ENCODE measurements at places on chromosomes 6 and 20.

GRCh38 chr6:32220021-32220420 is 3.8 kb downstream of the NOTCH4 start:
- DNase-seq: no peak

GRCh38 chr6:31041372-31041974 is 31.2 kb downstream of the MUC22 start:
- no peak for DNase-seq

DNA sequence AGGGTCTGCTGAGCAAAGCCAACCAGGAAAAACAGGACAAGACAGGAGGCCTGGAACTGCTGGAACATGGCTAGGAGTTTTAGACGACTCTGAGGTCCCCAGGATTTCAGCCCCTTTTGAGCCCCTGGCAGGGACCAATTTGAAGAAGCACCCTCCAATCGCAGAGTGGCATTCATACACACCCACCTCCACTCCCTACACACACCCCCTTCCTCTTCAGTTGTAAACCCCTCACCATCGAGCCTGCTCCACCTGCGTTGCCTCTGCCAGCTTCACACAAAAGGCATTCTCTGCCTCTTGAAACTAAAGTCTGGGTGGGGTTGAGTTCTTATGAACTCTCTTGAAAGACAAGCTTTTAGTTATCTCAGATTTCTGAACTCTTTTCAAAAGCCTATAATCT is at the start of gene GPX6:
Gene GPX6 (minus strand): TSS at position 118 of the 400 bp plus-strand sequence. CDS start 50 bp downstream, at position 68.
- no peak for DNase-seq

DNA sequence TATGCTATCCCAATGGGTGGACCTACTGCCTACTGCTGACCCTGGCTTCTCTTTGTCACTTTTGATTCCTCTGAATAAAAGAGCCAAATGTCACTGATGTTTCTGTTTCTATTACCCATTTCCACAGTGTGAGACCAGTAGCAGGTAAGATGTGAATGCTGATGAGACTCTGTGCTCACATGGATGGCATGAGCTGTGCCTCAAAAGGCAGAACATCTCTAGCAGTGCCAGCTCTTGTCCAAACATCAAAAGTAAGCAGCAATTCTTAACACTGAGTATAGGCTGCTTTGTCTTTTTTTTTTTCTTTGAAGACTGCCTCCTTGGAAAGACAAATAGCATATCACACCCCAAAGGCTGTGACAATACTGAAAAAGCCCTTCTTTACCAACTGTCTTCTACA is 459.2 kb upstream of the RUNX2 start:
- no peak for DNase-seq

DNA sequence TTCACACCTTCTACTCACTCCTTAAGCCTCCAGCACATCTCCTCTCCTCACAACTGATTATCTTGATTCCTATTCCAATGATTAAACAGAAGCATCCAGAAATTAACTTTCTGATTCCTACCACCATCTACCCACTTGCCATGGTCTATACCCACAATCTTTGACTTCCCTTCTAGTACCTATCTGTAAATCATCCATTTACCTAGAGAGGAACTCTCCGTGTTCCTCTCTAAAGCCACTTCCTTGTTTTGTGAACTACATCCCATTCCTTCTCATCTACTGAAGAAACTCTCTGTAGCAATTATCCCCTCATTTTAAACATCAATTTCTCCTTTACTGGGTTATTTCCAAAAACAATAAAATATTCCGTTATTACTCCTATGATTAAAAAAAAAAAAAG is 167.3 kb downstream of the ARHGAP18 start:
- no peak for DNase-seq

- no peak for DNase-seq
Observed at GRCh38 chr6:43922426-43923375, 152.7 kb downstream of the VEGFA start.

- DNase-seq: no peak
Observed at GRCh38 chr6:95279616-95280015, 297.7 kb upstream of the MANEA start.

DNA sequence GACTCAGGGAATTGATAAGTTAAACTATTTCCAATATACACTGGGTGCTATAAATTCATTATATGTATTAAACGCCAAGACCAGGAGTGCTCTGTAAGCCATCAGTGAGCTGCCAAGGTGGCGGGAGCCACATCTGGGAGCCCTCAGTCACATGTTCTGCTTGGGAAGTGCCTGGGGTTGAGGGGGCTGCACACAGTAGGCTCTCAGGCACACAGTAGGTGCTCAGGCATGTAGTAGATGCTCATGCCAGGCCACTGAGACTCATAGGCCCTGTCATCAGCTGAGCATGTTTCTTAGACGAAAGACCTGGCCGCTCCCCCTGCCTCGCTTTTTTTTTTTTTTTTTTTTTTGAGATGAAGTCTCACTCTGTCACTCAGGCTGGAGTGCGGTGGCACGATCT is 83.3 kb upstream of the BHLHE23 start:
- no peak for DNase-seq

GRCh38 chr6:152398993-152399392 is 238.2 kb downstream of the SYNE1 start:
- no peak for DNase-seq

DNA sequence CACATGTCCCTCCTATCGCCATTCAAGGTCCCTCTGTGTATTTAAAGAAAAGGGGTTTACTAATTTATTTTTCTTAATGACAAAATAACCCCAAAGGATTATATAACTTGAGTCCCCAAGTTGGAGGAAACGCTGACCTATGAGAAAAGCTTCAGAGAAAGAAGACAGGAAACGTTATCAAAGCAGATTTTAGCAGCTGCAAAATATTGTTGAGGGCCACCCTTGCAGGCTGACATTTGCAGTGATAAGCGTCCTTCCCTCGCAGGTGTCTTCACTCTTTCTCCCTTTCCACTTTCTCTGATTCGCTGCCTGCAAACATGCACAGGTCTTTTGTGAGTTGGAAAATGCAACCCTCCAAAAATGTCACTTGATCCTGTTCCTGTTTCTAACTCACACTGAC is 103.2 kb upstream of the RIPOR2 start:
- DNase-seq: no peak

GRCh38 chr6:65436281-65436680 is 270.7 kb downstream of the EYS start:
- no peak for DNase-seq

- DNase-seq: no peak
Observed at GRCh38 chr20:24772667-24773066, 176.4 kb upstream of the CST7 start.

DNA sequence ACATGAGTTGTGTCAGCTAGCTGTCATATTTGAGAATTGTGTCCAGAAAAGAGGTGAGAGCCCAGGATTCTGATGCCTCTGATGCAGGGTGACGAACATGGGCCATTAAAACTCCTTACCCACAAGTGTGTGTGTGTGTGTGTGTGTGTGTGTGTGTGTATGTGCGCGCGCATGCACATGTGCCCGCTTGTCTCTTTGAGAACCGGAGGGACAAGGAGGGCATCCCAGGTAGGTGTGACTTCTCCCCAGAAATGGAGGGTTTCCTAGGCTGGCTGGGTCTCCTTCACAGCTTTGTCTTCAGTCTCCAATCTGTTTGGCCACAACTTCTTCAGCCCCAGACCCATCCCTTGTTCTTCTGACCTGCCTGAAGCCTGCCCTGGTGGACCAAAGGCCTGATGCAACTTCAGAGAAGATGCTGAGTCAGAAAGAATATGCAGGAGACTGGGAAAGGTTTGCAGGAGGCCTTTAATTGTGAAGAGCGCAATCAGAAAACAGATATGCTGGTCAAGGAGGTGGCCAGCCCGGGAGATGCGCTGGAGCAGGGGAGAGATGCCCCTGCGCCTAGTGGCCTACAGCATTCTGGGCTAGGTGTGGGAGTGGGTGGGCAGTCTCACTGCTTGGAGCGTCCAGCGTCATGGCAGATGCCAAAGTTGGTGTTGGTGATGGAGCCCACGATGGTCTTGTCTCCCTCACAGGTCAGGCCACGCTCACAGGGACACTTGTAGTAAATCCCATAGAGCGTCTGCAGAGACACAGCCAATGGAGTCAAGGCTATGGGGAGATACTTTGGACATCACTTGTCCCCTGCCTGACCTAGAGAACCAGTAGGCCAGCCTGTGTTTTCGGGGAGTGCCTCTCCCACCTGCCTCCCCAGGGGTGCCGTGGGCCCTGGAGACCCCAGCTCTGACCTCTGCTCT is 2.3 kb downstream of the CLPS start:
- DNase-seq: no peak

DNA sequence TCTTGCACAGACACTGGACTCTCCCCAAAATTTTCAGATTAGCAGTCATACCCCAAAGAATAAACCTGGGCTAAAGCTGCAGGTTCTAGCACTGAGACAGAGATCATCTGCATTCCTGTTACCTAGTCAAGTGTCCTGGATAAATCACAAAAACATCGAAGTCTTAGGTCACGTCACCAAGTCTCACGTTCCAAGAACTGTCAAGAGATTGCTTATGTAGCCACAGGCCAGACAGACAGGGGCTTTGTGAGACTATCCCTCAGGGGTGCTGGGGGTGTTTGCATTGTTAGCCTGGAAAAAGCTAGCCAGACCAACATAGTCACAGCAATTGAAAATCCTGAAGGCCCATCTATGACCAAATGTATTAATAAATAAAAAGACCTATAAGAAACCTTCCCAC is 243.1 kb upstream of the PREP start:
- DNase-seq: no peak

- no peak for DNase-seq
Observed at GRCh38 chr20:53631909-53632662, 38.4 kb upstream of the ZNF217 start.

DNA sequence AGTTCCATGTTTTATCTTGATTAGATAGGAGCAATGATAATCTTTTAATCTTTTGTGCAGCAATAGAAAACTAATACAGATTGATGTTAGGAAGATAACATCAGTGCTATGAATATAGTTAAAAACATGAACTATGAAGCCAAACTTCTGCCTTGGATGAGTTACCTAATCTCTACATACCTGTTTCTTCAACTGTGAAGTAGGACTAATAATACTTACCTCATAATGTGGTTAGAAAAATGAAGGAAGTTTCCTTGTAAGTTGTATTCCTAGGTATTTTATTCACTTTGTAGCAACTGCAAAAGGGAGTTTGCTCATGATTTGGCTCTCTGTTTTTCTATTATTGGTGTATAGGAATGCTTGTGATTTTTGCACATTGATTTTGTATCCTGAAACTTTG is 111.9 kb downstream of the FRK start:
- no peak for DNase-seq

DNA sequence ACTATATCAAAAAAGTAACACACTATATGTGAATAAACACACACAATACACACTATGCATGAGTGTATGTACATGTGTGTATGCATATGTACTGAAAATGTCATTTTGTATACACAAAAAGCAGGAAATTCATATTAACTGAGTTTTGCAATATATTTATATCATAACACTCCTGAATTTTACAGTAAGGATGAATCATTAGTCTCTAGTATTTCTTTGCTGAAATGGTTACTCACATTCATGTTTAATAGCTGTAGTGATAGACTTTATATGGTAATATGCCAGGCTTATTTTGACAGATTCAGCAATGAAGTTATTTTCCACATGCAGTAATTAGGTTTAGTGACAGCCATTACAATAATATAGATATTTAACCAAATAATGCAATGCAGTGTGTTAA is 1216.2 kb upstream of the CITED2 start:
- DNase-seq: no peak

GRCh38 chr20:16069389-16070010 is 503.7 kb downstream of the KIF16B start:
- no peak for DNase-seq

- no peak for DNase-seq
Observed at GRCh38 chr6:119077643-119078375, 655 bp downstream of the FAM184A start.

- DNase-seq: no peak
Observed at GRCh38 chr6:36787210-36787609, 52.0 kb downstream of the CPNE5 start.

DNA sequence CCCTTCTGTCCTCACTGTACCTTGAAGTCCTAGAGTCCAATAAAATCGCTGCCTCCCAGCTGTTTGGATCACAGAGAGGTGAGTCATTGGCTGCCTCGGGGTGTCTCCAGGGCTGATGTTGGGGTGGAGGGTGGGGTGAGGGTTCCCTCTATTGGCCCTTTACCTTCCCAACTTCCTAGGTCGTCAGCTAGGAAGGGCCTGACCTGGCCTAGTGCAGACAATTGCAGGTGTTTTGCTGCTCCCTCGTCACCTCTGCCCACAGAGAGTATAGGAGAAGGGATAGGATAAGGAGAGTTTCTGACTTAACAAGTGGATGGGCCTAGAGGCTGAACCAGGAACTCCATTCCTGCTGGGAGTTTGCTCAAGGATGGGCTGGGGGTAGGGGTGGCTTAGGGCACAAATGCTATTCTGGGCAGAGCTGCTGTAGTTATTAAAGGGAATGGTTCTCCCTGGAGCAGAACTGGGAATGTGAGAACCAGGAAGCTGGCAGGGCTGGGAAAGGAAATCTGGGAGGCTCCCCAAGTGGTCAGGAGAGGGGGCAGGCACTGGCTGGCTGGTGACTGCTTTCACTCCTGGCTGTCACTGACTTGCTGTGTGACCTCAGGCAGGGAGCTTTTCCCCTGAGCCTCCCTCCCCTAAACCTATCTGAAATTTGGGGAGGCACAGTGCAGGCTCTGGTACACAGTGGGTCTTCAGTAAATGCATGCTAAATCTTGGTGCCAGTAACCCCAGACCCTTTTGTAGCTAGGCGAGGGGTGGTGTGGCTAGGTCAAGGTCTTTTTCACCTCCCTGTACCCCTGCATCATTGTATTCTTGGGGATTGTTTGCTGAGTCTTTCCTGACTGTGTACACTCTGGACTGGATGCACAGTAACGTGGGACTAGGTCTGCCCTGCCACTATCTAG is 1.5 kb downstream of the TP53INP2 start:
- DNase-seq: no peak

GRCh38 chr20:62052336-62052841 is 13.3 kb downstream of the TAF4 start:
- DNase-seq: no peak

- no peak for DNase-seq
Observed at GRCh38 chr20:63313349-63314014, 20.5 kb downstream of the COL20A1 start.

- no peak for DNase-seq
Observed at GRCh38 chr20:38671186-38671585, 53.1 kb upstream of the SLC32A1 start.

GRCh38 chr6:167697316-167697715 is 129.4 kb upstream of the AFDN start:
- DNase-seq: no peak

- no peak for DNase-seq
Observed at GRCh38 chr6:158774717-158775449, 44.3 kb downstream of the EZR start.

- no peak for DNase-seq
Observed at GRCh38 chr6:79796197-79796596, 151.2 kb downstream of the ELOVL4 start.

- DNase-seq: no peak
Observed at GRCh38 chr6:13472976-13473767, 14.2 kb downstream of the GFOD1 start.

DNA sequence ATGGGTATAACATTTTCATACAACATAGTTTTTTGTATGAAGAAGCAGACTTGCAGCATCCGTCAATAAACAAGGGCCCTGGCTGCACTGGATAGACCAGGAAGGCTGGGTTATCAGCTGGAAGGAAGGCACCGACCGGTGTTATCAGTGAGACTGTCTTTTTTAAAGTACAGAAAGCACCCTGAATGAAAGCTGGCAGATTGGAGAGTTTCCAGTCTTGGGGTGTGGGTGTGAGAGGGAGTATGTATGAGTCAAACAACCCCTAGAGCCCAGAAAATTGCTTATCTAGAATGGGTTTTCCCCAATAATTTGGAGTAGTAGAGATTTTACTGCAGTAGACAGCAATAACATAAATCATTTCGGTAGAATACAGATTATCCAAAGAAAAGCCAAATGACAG is 42.4 kb downstream of the TXLNB start:
- no peak for DNase-seq

GRCh38 chr6:42925248-42925857 is 3.9 kb upstream of the CNPY3 start:
- DNase-seq: no peak

Measured in astrocyte of the cerebellum (primary cell).